ENCODE measurements at places on chromosomes 12 and 14.
A peak's percentile ranks its signal among the peaks of the same experiment; 100 is the strongest.

GRCh38 chr14:38512236-38512635 lies 256.3 kb upstream of the CLEC14A start:
- no peak for DNase-seq

DNA sequence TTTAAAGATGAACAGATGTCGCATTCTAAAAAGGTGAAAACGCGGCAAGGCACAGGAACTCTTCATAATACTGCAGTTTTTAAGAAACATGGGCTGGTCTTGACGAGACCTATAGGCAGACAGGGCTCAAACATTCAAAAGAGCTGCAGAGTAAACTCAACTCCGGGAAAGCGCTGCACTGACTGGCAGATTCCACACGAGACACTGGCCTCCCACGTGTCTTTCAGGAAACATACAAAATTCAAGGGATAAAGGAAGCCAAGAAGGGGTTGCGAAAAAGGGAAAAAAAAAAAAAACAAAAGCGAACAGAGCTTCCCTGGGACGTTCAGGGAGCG lies 614 bp upstream of the ARF6 start:
- DNase-seq: peak; percentile 77

- DNase-seq: no peak
Observed at GRCh38 chr14:100432652-100433427, 109.7 kb downstream of the SLC25A47 start.

DNA sequence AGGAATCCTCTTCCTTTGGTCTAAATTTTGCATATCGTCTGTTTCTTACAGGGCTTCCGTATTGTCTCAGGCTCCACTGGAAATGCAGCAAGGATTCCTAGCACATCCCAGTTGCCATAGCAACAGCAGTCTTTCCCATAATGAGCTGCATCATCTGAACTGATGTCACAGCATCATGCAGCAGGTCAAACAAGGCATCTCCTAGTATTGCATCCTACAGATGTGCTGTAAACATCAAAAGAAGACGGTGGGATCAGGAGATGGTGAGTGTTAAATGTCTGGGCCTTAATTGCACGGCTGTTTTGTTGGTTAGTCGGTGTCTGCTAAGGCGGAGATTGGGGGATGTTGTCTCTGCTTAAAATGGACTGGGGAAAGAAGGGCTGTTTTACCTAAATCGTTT lies at the start of gene AKAP6:
TSS of gene AKAP6 (plus strand) at position 153 of the 400 bp plus-strand sequence. CDS start 104,196 bp downstream, outside the sequence.
- DNase-seq: peak; percentile 96

GRCh38 chr12:67539946-67540345 lies 108.6 kb upstream of the DYRK2 start:
- no peak for DNase-seq

GRCh38 chr12:59066445-59066844 lies 146.1 kb upstream of the LRIG3 start:
- DNase-seq: no peak

DNA sequence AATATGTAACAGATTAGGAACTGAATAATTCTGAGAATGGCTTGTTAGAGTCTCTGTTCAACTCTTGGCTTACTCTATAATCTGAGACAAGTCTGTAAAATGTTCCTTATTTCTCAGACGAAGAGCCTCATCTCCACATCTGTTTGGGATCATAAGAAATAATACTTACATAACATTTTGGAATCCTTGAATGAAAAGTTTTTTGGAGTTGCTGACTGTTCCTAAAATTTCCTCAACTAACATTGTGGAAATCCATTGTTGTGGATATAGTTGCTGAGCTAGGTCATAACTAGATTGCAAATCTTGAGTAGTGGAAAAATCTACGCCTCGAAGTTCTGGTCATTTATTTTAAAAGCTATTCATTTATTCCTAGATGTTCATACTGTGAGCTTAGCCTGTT lies 402.9 kb downstream of the ZFP36L1 start:
- DNase-seq: no peak

DNA sequence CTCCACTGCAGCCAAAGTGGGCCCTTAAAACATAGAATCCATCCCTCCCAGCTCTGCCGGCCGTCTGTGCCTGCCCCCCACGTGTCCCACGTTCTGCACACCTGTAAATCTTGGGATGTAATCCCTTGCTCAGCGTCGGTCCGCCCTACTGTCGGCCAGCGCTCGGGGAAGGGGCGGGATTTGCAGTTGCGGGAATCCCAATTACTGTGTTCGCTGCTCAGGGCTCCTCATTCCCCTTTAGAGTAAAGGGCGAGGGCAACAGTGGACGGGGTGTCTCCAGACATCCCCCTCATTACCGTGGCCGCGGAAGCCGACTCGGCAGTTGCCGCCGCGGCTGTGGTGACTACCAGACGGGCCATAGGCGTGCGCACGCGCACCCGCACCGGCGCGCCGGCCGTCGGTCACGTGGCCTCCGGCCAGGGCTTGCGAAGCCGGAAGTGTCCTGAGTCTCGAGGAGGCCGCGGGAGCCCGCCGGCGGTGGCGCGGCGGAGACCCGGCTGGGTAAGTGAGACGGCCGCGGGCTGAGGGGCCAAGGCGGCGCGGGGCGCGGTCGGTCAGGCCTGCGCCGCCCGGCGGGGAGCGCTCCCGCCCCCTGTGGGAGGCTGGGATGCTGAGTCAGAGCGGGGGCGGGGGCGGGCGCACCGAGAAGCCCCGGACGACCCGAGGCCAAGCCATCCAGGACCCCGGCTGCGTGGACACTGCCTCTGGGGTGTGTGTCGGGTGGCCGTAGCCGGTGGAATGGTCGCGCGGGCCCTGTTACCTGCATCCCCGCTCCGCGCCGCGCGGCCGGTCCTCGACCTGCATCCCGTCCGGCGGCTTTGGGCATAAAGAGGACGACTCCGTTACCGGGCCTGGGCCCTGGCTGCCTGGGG lies at the start of gene TBK1:
TSS of gene TBK1 (plus strand) at position 434 of the 872 bp plus-strand sequence. CDS start 3,751 bp downstream, outside the sequence.
- DNase-seq: peak; percentile 90

DNA sequence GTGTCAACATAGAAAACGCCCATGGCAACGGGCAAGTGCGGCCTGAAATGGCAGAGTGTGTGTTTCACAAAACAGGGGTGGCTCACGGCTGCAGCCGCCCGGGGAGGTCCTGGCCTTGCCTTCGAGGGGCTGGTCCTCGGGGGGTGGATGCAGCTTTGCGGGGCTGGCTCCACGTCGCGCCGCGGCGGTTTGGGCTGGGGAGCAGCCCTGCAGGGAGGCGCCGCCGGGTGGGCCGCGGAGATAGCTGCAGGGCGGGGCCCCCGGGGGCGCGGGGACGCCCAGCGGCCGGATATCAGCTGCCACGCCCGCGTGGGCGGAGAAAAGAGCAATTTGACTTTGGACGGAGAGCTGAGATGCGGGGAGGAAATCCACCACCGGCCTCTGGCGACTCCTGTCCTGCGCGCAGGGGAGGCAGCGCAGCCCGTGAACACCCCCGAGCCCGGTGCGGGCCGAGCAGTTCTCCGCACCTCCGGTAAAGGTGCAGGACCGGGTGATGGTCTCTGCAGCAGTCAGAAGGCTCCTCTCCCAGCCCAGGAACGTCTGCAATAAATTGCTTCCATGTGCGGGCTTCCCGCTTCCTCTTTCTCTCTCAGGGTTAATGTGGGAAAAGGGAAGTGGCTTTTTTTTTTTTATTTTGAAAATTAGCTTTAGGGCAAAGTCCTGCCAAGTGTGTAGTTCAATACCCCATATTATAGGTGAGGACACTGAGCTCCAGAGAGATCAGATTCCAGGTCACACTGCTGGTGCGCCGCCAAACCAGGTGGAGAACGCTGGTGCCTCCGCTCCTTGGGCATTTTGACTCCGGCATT lies 110.5 kb downstream of the ARF6 start:
- DNase-seq: no peak

GRCh38 chr12:57066245-57066644 lies 12.3 kb downstream of the NEMP1 start:
- no peak for DNase-seq

DNA sequence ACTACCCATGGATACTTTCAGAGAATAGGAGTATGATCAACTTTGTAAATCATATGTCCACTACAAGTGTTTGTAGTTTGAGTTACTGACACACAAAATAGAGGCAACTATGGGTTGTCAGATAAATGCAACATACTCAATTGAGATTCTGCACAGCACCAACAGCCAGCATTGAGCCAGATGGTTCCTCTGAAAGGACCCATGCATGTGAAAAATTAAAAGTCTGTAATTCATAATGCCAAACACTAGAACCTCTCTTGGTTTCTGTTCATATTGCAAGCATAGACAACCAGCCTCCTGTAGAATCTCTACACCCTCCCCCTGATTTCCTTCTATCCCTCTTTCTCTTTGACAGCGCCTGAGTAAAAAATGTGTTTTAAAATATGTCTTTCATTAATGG lies 831.0 kb downstream of the C12orf50 start:
- no peak for DNase-seq

DNA sequence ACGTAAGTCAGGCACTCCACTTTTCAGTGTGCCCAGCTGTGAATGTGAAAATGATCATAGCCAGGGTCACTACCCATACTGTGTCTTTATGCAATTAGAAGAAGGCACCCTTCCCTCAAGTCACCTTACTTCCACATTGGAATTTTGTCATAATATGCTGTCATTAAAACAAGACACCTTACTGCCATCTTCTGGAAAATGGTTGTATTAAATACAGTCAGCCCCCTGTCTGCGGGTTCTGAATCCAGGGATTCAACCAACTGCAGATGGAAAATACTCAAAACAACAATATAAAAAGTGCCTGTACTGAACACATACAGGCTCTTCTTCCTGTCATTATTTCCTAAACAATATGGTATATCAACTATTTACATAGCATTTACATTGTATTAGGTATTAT lies 70.2 kb upstream of the TBX5 start:
- DNase-seq: peak; percentile 23

- DNase-seq: no peak
Observed at GRCh38 chr14:77151918-77152588, 10.5 kb upstream of the ZDHHC22 start.

GRCh38 chr14:36316131-36316530 lies 4.3 kb downstream of the MBIP start:
- DNase-seq: no peak

GRCh38 chr14:105153331-105153731 lies 15.2 kb downstream of the JAG2 start:
- no peak for DNase-seq

GRCh38 chr12:125473501-125473900 lies 408.3 kb downstream of the AACS start:
- DNase-seq: no peak

Measured in Ammon's horn (tissue), 1 donor.